ENCODE measurements at places on chromosomes 5 and 9. TPM values are rescaled to one million over a fixed set of nuclear protein-coding genes. Genes with fewer than 3 reads are reported as not detected.
A peak's percentile ranks its signal among the peaks of the same experiment; 100 is the strongest.

DNA sequence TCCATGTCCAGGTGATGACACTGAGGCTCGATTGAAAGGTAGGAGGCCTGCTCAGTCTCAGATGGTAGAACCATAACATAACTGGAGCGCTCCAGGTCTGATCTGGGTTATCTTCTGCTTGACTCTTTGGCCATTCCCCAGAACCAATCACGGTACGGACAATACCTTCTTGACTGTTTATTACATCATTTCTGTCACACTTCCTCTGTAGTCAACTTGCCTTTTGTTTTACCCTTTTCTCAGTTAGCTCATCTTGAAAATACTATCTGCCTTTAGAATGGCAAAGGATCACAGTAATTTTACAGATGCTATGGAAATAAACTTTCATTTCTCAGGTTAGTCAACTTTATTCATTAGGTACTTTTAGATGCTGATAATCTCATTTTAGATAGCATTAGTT lies 22.4 kb downstream of the GLRA1 start:
- DNase-seq = no peak

- DNase-seq = no peak
Measured at GRCh38 chr9:15244001-15244441, 63.0 kb downstream of the TTC39B start.

DNA sequence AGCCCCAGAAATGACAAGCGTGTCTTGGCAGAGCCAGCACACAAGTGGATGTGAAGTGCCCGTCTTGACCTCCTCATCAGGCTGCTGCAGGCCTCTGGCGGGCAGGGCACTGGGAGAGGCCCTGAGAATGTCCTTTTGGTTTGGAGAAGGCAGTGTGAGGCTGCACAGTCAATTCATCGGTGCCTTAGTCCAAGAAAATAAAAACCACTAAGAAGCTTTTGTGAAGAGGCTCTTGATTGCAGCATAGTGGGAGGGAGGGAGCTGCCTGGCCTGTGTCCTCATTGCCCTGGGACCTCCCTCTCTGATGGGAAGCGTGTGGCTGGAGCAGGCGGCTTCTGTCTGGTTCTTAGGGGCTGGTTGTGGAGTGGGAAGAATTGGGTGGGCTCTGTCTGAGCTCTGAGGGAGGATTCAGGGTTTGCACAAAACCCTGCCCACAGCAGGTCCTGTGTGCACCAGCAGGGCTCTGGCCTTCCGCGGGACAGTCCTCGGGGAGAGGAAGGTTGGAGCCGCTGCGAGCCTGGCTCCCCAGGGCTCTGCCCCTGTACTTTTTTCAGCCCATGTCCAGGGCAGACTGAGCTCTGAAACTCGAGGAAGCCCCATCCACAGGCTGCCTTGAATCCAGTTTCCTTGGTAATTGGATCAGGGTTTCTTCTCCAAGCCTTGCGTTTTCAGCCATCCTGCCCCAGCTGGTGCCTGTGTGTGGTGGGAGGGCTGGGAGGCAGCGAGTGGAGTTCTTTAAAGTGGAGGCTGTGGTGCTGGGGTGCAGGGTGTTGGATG lies 1.1 kb downstream of the HRCT1 start:
- peak; percentile 75 for DNase-seq

- DNase-seq = no peak
Measured at GRCh38 chr9:91192381-91193086, 169.2 kb downstream of the AUH start.

GRCh38 chr9:2257248-2257929 lies 242.2 kb downstream of the SMARCA2 start:
- no peak for DNase-seq

- DNase-seq = no peak
Measured at GRCh38 chr5:172875505-172876279, 41.6 kb downstream of the ERGIC1 start.

DNA sequence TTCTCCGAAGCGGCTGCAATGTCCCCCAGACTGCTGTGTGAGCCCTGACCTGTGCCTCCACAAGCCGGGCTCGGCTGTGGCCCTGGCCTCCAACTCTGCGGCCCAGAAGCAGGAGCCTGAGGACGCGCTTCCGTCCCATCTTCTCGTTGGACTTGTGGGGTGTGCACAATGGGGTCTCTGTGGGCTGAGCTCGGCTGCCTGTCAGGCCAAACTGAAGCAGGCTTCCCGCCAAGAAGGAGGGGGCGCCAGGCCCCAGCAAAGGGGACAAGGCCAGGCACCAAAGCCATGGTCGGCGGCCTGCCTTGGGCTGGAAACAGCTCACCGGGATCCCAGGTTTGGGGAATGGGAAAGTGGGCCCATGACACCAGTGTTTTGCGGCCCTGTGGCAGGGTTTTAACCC lies 4.1 kb downstream of the NOTCH1 start:
- DNase-seq = no peak

- DNase-seq = no peak
Measured at GRCh38 chr5:122434205-122434970, 122.4 kb downstream of the SNCAIP start.

CCT5 gene
- total RNA-seq = 109 TPM

BHMT2 gene
- total RNA-seq = 27.6 TPM

All from tibial nerve (tissue), 4 donors.